Activated naive CD4-positive, alpha-beta T cell treated with anti-CD3 and anti-CD28 coated beads for 36 hours (primary cell): ENCODE measurements at places on chromosomes 2 and 18. TPM values are rescaled to one million over a fixed set of nuclear protein-coding genes. Genes with fewer than 3 reads are reported as not detected.

Gene MAPK4
- total RNA-seq, result not detected

Gene WDR75
- total RNA-seq, result 69.7 TPM

Gene SPATS2L
- 10.9 TPM for total RNA-seq

Gene TOGARAM2
- 1.2 TPM for total RNA-seq

Gene ABCG8
- not detected for total RNA-seq

Gene TUBB8B
- total RNA-seq, result not detected

Gene IL1F10
- not detected for total RNA-seq

GRCh38 chr2:3689998-3690748 is 13.2 kb upstream of the DCDC2C start:
- DNase-seq, result no peak

GRCh38 chr18:63192885-63193349 is 126.7 kb downstream of the BCL2 start:
- DNase-seq, result no peak

DNA sequence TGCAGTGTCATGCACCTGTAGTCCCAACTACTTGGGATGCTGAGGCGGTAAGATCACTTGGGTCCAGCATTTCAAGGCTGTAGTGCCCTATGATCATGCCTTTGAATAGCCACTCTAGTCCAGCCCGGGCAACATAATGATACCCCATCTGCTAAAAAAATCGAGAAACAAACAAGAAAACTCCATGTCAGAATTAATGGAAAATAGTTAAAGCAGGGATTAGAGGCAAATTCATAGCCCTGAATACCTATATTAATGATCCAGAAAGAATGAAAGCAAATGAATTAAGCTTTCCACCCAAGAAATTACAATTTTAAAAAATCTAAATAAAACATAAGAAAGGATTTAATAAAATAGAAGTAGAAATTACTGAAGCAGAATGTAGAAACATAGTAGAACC is 143.0 kb downstream of the MYO3B start:
- no peak for DNase-seq

- DNase-seq, result no peak
Observed at GRCh38 chr2:204328373-204328772, 216.9 kb upstream of the PARD3B start.

DNA sequence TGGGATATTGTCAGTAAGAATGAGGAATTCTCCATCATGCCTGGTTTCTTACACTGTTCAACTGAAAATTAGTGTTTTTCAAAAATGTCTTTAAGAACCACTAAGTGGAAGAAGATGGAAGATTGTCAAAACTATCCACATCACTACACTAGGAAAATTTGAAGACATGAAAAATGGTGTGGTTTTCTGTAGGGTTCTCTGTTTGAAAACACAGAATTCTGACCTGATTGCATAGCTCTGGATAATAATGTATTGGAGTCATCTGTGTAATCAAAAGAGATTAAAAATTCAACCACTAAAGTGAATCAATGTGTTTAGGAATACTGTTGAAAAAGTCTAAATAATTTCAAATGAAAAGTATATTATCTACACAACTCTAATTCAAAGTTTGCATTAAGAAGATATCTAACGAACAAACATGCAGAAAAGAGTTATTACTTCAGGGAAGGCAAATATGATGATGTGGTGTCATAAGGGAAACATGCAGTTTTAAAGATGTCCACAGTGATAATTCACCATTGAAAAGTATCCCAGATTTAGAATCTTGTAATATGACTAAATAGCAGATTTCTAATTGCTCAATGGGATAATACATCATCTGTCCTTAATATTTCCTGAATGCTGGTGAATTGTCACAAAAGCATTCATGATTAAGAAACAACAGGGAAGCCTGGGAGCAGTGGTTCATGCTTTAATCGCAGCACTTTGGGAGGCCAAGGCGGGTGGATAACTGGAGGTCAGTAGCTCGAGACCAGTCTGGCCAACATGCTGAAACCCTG is 116.9 kb downstream of the ERBB4 start:
- no peak for DNase-seq

DNA sequence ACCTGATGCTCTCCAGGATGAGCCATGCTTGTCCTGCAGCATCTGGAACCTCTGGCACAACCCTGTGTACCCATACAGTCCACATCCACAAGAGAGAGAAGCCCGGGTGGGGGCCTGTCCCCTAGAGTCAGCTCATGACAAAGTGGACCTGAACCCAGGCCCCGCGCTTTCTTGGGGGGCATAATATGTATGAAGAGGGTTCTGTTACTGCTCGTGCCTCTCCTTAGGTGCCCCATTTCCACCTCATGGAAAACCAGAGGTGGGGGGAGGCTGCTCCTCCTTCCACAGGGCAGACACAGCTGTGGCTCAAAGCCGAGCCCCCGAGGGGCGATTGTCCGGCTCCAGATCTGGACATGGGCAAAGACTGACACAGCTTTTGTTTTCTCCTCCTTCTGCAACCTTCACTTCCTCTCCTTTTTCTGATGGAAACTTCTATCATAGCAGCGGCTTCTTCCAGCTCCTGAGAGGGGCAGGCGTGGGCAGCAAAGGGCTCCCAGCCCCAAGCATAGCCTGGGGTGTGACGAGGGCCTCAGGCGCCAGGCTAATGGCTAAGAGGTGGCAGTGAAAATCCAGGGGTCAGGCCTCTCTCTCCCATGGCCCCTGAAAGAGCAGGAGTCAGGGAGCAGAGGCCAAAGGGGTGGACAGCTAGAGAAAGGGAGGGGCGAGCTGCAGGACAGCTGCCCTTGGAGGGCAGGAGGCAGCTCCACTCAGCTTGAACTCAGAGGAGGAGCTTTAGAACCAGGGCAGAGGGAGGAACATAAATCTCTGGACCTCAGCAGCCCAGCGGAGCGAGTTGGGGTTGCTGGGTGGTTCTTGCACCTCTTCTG is 155.5 kb downstream of the ZFP36L2 start:
- no peak for DNase-seq

GRCh38 chr2:159497256-159497655 is 119.1 kb downstream of the BAZ2B start:
- no peak for DNase-seq

DNA sequence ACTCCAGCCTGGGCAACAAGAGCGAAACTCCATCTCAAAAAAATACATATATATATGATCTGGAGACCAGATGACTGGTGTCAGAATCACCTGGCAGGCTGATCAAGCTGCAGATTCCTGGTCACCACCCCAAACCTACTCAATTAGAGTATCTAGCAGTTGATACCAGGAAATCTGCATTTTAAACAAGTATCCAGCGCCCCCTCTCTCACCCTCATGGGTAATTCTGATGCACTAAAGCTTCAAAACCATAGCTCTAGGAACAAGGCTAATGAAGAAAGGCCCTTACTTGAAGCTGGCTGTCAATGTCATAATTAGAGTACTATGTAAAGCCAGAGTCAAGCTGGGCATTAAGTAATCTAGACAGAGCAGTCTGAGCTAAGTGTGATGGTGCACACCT is 25.0 kb upstream of the PCBP1 start:
- peak; percentile 22 for DNase-seq

GRCh38 chr2:148939271-148939670 is 64.2 kb downstream of the KIF5C start:
- DNase-seq, result no peak

GRCh38 chr2:14220101-14220500 is 412.4 kb upstream of the LRATD1 start:
- DNase-seq, result no peak

- no peak for DNase-seq
Observed at GRCh38 chr2:21234001-21234400, 110.2 kb downstream of the TDRD15 start.

- DNase-seq, result no peak
Observed at GRCh38 chr2:141770530-141770929, 360.3 kb downstream of the LRP1B start.

- DNase-seq, result no peak
Observed at GRCh38 chr18:79413426-79413825, 17.7 kb downstream of the NFATC1 start.

GRCh38 chr18:67778016-67778415 is 261.5 kb upstream of the DSEL start:
- no peak for DNase-seq

DNA sequence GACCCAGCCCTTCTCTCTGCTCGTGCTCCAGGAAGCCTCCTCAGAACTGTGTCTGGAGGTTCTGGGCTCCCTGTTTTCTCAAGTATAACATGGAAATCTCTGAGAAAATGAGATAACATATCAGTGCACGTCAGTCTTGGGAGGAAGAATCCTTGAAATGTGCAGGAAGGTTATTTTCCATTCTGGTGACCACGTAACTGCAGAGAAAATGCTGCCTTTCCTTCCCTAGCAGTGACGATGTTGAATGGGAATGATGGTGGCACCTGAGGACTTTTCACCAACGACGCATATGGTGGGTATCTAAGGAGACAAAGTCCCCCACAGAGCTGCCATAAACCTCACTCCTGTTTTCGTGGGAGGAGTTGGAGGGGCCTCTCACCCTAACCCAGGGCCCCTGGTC is 272.1 kb upstream of the SIX2 start:
- no peak for DNase-seq

GRCh38 chr18:6650127-6650507 is 79.4 kb upstream of the ARHGAP28 start:
- no peak for DNase-seq

- DNase-seq, result no peak
Observed at GRCh38 chr2:114421781-114422180, 20.7 kb upstream of the DPP10 start.

- no peak for DNase-seq
Observed at GRCh38 chr2:147549054-147549453, 295.8 kb upstream of the ACVR2A start.

- no peak for DNase-seq
Observed at GRCh38 chr18:51561821-51562220, 364.3 kb upstream of the MEX3C start.
